ENCODE measurements at places on chromosomes 1 and 21.

- DNase-seq, result no peak
These were observed 30.6 kb upstream of the USP24 start for GRCh38 chr1:55245781-55246180.

DNA sequence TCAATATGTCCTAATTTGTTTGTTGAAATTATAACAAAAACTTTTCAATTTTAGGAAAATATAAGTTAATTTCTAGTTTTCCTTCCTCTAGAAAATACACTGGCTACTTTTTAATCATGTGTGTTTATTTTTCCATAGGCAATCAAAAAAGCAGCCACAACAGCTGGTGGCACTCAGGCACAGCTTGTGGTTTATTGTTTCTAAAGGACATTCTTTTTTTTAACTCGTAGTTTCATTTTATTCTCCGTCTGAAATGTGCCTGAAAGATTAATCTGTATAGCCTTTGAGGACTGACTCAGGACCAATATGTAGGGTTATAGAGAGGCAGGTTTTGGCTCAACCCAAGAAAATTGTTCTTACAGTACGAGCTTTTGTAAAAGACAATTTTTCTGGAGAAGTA is 20.7 kb upstream of the STX12 start:
- no peak for DNase-seq

GRCh38 chr1:114274621-114275317 is 121.1 kb upstream of the SYT6 start:
- no peak for DNase-seq

GRCh38 chr1:178119628-178120027 is 25.7 kb downstream of the RASAL2 start:
- DNase-seq, result no peak

DNA sequence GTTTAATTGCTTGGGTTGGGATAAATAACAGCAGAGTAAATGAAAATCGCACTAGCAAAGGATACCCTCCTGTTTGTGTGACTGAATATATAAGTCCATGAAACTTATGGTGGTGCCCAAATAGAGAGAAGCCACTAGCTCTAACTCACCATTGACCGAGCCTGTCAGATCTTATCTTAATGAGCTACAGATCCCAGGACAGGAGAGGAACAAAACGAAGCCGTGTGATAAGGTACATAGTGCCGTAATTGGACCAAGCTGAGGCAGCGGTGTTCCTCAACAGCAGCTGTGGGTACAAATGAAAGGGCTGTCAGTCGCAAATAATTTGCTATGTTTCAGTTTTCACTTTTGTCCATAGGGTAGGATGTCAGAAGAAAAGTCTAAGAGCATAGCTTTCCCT is 276.1 kb downstream of the PTBP2 start:
- no peak for DNase-seq

DNA sequence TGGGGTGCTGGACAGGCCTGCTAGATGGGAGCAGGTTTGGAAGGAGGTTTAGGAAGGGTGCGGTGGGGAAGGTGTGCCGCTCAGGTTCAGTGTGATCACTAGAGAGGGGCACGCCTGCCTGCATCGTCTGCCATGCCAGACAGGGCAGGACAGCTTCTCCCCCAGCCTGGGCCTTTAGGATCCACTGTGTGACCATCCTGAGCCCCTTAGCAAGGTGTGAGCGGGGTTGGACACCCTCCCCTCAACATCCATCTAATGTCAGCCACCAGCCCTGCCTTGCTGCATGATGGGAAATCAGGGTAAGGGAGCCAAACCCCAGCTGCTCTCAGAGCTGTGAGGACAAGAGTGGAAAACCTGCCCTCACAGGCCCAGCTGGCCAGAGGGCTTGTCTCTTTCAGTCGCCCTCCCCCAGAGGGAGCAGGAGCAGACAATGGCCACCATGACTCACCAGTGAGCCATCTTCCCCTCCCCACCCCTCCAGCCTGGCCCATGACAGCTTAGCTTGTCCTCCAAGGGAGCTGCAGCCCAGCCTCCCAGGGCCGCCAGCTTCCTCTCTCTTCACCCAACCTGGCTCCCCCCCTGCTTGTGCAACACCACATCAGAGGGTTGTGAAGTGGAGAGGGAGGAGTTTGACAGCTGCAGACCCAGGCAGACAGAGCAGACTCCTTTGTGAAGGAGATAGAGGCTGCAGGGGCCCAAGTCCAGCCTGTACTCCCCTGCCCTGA is 37.0 kb downstream of the NUAK2 start:
- DNase-seq, result peak; percentile 94

GRCh38 chr21:32717851-32718316 is 9.9 kb downstream of the SYNJ1 start:
- no peak for DNase-seq

DNA sequence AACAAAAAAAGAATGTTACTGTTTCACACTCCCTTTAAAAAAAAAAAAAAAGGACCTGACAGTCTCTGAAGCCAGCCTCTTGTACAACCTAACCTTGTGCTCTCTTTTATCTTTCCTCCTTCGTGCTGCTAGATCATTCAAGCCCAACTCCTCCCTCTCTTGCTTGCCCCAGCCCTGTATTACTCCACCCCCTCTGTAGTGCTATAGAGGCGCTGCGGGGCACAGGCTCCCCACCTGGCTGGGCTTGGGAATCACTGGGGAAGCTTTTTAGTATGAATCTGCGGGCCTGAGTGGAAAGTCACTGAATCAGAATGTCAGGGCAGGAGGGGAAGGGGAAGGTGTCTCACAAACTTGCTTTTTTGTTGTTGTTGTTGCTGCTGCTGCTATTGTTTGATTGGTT is 383.7 kb upstream of the CAMK1G start:
- DNase-seq, result no peak

GRCh38 chr1:169099561-169099960 is 6.9 kb upstream of the ATP1B1 start:
- DNase-seq, result no peak

DNA sequence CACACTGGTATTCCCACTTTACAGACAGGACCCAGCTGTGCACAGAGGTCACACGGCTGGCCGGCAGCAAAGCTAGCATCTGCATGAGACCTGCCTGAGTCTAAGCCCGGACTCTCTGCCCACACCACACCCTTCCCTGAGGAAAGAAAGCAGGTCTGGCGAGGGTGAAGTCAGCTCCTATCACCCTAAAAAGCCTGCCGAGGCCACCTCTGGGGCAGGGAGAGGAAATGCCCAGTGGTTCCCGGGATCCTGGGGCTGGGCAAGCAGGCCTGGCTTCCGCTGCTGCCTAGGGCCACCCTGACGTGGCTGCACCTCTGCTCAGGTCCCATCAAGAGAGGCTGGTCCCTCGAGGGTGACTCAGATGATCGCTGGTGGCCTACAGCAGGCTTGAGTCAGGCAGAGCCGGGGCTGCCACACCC is 42.2 kb downstream of the RAP1GAP start:
- DNase-seq, result no peak

DNA sequence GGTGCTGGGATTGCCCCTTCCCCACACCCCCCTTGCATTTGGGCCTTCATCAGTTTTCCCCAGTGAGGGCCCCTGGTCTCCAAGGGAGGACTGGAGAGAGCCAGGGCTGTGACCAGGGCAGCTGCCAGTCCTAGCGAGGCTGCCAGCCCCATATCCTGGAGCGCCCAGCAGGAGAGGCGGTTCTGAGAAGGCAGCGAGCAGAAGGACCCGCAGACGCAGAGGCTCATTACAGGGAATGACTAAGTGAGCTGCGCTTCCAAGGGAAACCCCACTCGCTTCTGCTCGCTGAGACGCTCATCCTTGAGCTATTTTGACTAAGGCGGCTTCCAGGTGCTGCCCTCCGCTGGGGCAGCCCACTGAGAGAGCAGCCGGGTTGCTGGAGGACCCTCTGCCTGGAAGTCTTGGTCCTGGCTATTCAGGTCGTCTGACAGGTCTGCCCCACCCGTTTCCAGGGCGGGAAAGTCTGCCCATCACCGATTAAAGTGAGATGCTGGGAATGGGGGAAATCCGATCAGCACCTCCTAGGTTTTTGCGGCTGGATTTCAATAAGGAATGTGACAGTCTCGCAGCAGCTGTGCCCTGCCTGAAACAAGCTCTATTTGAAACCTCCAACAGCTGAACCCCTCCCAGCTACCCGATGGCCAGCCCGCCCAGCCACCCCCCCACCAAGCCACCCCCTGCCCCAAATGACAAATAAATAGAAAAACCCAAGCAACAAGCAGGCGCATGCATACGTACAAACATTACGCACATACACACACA is 2.8 kb downstream of the KCNN3 start:
- peak; percentile 37 for DNase-seq

DNA sequence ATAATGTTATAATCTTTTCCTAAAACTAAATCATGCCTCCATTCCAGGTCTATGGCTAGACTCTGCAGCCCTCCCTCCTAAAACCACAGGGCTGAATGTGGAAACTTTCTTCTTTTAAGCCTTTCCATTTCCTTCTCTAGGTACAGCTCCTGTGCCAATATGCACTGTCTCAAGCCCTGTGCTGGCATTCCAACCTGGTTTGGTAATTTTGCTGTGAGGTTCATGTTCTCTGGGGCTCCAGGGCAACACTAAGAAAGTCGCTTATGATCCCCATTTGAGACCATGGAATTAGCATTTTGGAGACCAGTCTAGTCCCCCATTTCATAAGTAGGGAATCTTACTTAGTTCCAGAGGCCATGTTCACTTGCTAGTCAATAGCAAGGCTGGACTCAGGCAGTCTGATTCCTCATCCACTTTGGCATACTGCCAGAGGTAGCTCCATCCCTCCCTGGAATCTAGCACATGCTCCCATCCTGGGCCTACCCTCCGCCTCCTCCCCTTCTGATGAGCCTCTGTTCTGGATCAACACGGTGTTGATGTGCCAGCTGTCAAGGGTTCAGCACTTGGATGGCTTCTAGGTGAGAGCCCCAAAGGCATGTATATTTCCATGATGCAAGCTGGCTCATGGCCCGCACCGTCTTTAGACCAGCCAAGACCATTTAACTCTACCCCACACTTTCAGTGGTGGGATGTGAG is 36.5 kb downstream of the ZMYND12 start:
- DNase-seq, result no peak

- no peak for DNase-seq
These were observed 2.0 kb downstream of the LRRC7 start for GRCh38 chr1:69569576-69570328.

GRCh38 chr1:109381573-109381972 is 16.1 kb downstream of the SORT1 start:
- DNase-seq, result no peak

Measured in non-pigmented ciliary epithelial cell (primary cell).